ENCODE measurements at places on chromosomes 16 and 17.

GRCh38 chr17:75325827-75326225, 36.6 kb upstream of the SLC25A19 start:
- no peak for DNase-seq

- DNase-seq, result no peak
These were observed 4.6 kb upstream of the COL1A1 start for GRCh38 chr17:50205963-50206505.

GRCh38 chr17:61396586-61397085, 3.0 kb upstream of the TBX2 start:
- peak; percentile 52 for DNase-seq

- peak; percentile 88 for DNase-seq
These were observed 10.9 kb upstream of the CES4A start for GRCh38 chr16:66977341-66978113.

- DNase-seq, result no peak
These were observed 16.0 kb downstream of the RNF43 start for GRCh38 chr17:58401287-58401686.

DNA sequence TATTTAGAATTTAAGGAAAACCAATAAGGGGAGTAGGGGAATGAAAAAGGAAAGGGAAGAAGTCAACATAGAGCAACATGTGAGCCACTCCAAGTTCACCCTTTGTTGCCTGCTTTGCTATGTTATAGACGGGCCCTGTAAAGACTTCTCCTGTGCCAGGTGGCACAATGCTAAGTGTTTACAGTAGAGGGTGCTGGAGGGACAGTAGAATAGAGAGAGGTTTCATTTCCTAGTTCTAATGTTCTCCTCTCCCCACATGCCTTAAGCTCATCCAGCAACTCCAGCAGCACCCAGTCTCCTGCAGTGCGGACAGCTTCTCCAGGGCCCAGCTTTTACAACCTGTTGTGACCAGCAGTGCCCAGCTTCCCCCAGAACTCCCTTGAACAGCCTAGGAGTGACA, 468.0 kb downstream of the HS3ST3B1 start:
- no peak for DNase-seq

DNA sequence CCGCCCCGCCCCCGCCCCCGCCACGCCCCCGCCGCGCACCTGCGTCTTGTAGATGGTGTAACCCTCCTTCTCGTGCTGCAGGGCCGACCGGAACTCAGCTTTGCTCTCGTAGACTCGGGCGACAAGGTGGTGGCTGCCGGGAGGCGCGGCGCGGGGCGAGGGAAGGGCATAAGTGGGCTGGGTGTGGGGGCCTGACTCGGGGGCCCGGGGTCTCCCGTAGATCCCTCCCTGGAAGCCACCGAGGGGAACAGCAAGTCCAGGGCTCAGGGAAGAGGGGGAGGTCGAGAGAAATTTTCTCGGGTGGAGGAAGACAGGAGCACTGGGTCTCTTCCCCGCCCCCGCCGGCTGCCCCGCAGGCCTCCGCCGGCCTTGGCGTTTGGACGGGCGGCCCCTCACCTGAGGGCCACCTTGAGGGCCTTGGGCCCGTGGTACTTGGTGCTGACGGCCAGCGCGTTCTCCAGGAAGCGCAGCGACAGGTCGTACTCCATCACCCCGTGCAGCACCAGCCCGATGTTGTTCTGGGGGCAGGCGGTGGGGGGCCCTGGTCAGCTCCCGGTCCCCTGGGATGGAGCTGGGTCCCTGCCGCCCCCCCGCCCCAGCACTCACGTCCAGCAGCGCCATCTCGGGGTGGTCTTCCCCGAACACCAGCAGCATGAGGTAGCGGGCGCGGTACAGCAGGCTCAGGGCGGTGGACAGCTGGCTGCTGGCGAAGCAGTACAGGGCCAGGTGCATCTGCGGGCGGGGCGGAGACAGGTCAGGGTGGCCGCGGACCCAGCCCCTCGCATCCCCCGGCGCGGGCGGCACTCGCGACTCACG, 19.4 kb downstream of the CLUH start:
- DNase-seq, result no peak

- no peak for DNase-seq
These were observed 7.9 kb upstream of the TACO1 start for GRCh38 chr17:63592797-63593196.

DNA sequence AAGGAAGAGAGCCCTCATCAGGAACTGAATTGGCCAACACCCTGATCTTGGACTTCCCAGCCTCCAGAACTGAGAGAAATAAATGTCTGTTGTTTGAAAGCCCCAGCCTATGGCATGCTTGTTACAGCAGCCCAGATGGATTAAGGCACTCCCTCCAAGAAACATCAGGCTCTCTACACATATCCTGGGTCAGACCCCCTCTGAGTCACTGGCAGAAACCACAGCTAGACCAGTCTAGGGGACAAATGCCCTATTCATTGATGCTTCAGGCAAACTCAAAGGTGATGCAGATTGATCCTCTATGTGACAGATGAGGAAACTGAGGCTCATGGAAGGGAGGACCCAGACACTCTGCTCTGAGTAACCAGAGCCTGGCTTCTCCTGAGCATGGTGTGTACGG, 116.8 kb downstream of the WSCD1 start:
- DNase-seq, result no peak

- no peak for DNase-seq
These were observed 6.1 kb downstream of the PECAM1 start for GRCh38 chr17:64384253-64385186.

- DNase-seq, result no peak
These were observed 790 bp downstream of the TRADD start for GRCh38 chr16:67158637-67159600.

GRCh38 chr16:81237282-81237681, 1.2 kb upstream of the BCO1 start:
- no peak for DNase-seq

GRCh38 chr16:50024684-50025536, at the start of gene CNEP1R1:
Gene CNEP1R1, plus strand, starts transcription at chr16:50025225. Its CDS starts 91 bp downstream, at chr16:50025316.
- peak; percentile 97 for DNase-seq

GRCh38 chr17:74512036-74512435, 19.2 kb downstream of the CD300LB start:
- no peak for DNase-seq

DNA sequence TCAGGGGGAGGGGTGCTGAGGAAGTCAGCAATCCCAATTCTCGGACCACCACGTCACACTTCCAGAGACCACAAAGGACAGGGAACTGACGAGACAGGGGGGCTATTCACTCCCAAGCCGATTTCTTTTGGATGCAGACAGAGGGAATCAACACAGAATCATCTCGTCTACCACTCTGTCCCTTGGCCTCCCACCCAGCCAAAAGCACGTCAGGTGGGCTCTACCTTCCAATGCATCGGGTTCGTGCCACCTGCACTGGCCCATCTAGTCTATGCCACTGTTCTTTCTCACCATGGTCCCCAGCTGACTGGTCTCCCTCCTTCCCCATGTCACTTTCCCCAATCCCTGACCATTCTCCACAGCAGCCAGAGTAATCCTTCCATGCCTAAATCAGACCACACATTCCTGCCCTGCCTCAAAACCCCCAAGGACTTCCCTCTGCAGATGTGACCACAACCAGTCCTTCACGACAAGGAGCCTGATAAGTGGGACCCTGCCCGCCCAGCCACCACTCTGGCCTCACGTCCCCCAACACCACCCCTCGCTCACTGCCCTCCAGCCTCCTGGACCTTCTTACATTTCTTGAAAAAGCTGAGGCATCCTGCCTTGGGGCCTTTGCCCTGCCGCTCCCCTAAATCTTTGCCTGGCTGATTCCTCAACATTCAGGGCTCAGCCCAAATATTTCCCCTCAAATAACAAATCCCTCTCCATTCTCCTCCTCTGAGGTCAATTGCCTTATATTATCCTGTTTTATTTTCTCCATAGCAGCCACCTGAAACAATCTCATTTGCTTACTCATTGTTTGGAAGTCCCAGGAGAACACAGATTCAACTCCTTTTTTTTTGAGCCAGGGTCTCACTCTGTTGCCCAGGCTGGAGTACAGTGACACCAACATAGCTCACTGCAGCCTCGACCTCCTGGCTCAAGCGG, 70.4 kb downstream of the IL21R start:
- no peak for DNase-seq

DNA sequence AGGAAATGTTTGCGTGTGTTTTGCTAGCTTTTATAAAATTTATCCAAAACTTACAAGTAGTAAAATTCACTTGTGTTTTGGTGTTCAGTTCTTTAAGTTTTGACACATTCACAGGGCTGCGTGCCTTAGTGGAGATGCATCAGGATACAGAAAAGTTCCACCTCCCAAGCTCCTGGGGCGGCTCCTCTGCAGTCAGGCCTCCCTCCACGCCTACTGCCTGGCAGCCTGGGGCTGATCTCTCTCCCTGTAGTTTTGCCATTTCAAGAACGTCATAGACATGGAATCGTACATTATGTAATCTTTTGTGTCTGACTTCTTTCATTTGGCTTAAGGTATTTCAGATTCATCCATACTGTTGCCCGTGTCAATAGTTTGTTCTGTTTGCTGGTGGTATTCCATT, 27.2 kb upstream of the IRF8 start:
- no peak for DNase-seq

GRCh38 chr17:73341350-73342049, 29.7 kb upstream of the CDC42EP4 start:
- DNase-seq, result no peak

DNA sequence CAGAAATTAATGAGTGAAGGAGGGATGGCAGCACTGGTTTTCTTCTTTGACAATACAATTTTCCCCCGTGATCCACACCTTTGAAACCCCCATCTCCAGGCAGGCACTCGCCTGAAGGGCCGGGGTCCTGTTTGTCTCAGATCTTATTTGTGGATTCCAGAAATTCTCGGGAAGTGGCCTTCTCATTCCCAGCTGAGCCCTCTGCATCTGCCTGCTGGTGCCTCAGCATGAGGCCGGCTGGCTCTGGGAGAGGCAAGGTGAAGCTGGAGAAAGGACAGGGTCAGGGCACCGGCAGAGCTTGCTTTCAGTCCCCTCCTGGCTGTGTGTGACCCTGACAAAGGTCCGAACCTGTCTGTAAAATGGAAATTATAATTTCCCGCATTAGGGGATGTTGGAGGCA, 35.8 kb upstream of the C1QL1 start:
- no peak for DNase-seq

GRCh38 chr17:13594762-13595598, 6.7 kb downstream of the HS3ST3A1 start:
- DNase-seq, result peak; percentile 59

DNA sequence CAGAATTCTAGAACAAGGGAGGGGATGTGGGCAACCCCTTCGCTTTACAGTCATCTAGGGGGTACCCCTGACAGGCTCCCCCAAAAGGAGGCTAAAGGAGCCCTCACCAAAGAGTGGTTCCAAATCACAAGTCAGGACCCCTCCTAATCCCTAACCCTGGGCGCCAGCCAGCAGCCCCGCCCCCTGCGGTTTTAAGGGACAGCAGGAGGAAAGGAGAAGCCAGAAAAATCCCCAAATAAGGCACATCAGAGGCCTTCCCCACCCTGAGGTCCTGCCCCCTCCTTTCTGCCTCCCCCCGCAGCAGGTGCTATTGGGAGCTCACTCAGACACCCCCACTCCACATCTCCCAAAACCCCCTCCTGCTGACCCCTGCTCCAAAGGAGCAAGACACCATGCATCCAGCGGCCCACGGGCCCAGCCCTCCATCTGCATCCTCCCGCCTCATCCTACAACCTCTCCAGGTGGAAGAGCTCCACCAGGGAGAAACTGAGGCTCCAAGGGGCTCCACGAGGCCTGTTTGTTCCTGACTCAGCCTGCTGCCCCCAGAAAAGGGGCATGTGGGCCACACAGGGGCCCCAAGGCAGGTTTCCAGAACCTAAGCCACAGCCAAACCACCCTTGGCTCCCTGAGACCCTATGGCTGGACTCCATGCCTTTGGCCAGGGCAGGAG, 93.5 kb downstream of the GOSR1 start:
- DNase-seq, result no peak

GRCh38 chr16:3761375-3762106, 44.2 kb upstream of the TRAP1 start:
- DNase-seq, result no peak

DNA sequence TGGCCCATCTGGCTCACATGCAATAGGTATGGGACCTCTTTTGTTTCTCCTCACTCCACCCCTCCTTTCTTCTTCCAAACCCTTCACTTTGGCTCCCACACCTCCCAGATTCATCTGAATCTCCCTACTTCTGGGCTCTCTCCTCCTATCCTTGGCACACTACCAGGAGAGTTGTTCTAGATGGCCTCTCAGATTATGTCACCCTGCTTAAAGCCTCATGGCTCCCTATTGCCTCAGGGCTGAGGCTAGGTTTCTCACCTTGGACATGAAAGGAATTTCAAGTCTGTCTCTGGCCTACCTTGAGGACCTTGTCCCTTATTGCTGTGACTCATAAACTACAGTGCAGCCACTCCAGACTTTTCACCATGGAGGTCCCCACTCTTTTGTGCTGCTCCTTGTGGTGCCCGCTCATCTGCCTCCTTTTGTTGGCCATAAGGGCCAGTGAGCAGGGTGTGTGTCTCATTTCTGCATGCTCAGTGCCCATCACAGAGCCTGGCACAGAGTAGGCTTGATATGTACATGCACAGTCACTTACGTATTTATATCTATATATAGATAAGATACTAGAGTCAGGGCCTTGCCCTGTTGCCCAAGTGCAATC, 1.0 kb upstream of the MFAP4 start:
- DNase-seq, result peak; percentile 31

- peak; percentile 58 for DNase-seq
These were observed 802 bp downstream of the SETD6 start for GRCh38 chr16:58515871-58516767.

DNA sequence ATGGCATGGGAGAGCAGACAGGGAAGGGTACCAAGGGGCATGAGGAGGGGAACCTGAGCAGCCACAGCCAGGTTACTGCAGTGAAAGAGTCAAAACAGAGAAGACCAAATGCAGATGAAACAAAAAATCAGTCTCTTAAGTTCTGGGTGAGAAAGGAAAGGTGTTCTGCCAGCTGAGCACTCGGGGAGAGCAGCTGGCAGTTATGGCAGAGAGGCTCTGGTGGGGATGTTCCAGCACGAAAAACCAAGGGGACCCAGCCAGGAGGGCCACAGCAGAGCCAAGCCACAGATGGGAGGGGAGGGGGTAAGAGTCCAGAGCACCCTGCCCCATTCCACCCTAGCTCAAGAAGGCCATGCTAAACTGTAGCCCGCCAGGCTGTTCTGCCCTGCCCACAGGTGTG, 31.7 kb downstream of the STH start:
- no peak for DNase-seq

DNA sequence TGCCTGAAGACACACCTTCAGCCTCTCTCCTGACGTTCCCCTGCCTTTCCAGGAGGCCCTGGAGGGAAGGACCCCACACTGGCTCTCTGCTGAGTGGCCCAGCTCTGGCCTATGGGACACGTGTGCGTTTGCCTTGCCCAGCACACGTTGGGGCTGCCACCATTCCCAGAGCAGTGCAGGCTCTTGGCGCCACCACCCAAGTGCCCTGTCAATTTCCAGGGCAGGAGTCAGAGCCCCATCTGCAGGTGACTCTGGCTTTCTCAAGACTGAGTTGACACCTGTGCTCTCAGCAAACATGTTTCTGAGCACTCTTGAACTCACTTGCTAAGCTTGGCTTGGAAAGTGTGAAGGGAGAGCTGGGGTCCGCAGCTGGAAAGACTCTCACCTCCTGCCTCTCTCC, 4.7 kb upstream of the IRF8 start:
- no peak for DNase-seq

GRCh38 chr16:57610611-57611010, 17.8 kb upstream of the ADGRG1 start:
- no peak for DNase-seq

GRCh38 chr17:6328279-6328678, 106.6 kb downstream of the AIPL1 start:
- no peak for DNase-seq

GRCh38 chr16:47073223-47074155, 70.3 kb downstream of the NETO2 start:
- DNase-seq, result no peak

- DNase-seq, result no peak
These were observed 375.6 kb downstream of the SOX9 start for GRCh38 chr17:72496461-72496860.

Measured in left lung (tissue), 14 donors.